ENCODE measurements at places on chromosomes 2 and 18. TPM values are rescaled to one million over a fixed set of nuclear protein-coding genes. Genes with fewer than 3 reads are reported as not detected.

Gene ERFE
- total RNA-seq = 2.1 TPM

Gene BMP10
- total RNA-seq = not detected

Gene COL4A3
- total RNA-seq = 0.64 TPM

Gene FBXO48
- 1.3 TPM for total RNA-seq

Gene SP140
- 0.70 TPM for total RNA-seq

Gene KCNS3
- total RNA-seq = 7.2 TPM

Gene TGFA
- total RNA-seq = 3.3 TPM

Gene GLB1L
- 6.5 TPM for total RNA-seq

Gene SLC11A1
- 0.04 TPM for total RNA-seq

Gene SFTPB
- total RNA-seq = not detected

Gene IL1RN
- total RNA-seq = not detected

Gene NRP2
- 19.7 TPM for total RNA-seq

Gene UGT1A8
- total RNA-seq = not detected

Gene RUFY4
- total RNA-seq = 0.44 TPM

Gene EIF5B
- 56.5 TPM for total RNA-seq
